ENCODE measurements at places on chromosomes 7 and 10. TPM values are rescaled to one million over a fixed set of nuclear protein-coding genes. Genes with fewer than 3 reads are reported as not detected.

The TMEM106B gene
- total RNA-seq, result 25.1 TPM

- no peak overlapping the region for H3K27ac ChIP-seq
- no peak overlapping the region for H3K4me3 ChIP-seq
- DNase-seq, result peak; percentile 30
- H3K4me1 ChIP-seq, result peaks cover 13% of the 10 kb centered on the region
- no peaks in the 10 kb centered on the region for H3K36me3 ChIP-seq
Measured at GRCh38 chr7:30348083-30348560, 63.7 kb downstream of the ZNRF2 start.

The CALML3 gene
- total RNA-seq, result not detected

The FUOM gene
- total RNA-seq, result 64.2 TPM

Measured in HepG2 (cell line).